ENCODE measurements at places on chromosomes 1 and 21.

DNA sequence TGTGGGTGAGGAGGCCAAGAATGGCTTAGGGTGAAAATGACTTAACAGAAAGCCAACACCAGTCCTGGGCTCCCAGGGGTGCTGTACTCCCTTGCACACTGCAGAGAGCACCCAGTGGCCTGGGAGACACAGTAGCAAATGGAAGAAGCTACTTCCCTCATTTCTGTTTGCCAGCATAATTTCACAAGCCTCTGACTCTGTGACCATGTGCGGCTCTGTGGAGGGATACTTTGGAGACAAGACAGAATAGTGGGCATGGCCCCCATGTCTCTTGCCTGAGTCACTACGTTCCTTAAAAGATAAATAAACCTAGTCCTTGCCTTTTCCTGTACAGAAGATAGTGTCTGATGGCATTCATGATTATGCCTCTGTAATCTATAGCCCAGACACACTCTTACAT lies 38.1 kb downstream of the TRIM62 start:
- no peak for DNase-seq

GRCh38 chr1:114286179-114286578 lies 132.5 kb upstream of the SYT6 start:
- DNase-seq = no peak

DNA sequence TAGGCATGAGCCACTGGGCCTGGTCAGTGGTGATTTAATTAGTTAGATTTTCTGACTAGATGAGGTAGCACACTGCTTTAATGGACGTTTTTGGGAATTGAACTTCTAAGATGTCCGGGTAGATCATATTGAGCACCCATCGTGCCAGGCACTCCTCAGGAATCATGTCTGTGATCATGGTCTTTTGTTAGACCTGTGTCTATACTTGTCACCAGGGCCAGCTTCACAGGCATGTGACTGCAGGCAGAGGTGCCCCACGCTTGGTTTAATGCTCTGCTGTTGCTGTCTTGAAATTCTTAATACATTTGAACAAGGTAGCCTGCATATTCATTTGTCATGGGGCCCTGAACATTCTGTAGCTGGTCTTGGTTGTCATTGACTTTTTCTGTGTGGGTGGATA lies 19.6 kb downstream of the UBE4B start:
- DNase-seq = no peak

DNA sequence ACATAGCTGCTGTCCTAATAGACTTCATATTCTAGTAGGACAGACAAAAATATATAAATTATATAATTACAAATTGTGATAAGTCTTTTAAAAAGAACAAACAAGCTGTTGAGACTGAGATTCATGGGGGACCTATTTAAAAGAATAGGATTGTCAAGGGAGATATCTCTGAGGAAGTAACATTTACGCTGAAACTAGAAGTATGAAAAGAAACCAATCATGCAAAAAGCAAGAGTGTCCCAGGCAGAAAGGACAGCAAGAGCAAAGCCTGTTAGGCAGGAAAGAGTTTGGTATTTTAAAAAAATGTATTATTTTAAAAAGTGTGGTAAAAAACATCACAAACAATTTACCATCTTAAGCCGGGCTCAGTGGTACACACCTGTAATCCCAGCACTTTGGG lies 9.1 kb upstream of the METTL13 start:
- DNase-seq = no peak

GRCh38 chr1:101136739-101137138 lies 100.1 kb upstream of the S1PR1 start:
- no peak for DNase-seq

GRCh38 chr21:33977017-33977720 lies 61.6 kb upstream of the ATP5PO start:
- no peak for DNase-seq

DNA sequence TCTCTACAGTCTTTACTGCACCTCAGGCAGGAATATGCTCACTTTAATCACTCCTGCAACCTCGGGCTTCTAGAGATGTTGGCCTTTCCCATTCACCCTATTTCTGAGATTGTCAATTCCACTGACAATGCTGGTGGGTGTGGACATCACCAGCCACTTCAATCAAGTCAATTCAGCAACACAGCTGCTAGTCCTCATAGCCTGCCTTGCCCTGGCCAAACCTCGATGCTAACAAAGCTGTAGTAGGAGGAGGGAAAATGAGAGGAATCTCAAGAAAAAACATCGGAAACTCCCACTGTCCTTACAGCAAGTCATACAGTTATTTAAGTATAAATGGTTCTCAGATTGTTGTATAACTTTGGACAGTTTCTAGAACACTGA lies 155.0 kb downstream of the KCNH1 start:
- no peak for DNase-seq

DNA sequence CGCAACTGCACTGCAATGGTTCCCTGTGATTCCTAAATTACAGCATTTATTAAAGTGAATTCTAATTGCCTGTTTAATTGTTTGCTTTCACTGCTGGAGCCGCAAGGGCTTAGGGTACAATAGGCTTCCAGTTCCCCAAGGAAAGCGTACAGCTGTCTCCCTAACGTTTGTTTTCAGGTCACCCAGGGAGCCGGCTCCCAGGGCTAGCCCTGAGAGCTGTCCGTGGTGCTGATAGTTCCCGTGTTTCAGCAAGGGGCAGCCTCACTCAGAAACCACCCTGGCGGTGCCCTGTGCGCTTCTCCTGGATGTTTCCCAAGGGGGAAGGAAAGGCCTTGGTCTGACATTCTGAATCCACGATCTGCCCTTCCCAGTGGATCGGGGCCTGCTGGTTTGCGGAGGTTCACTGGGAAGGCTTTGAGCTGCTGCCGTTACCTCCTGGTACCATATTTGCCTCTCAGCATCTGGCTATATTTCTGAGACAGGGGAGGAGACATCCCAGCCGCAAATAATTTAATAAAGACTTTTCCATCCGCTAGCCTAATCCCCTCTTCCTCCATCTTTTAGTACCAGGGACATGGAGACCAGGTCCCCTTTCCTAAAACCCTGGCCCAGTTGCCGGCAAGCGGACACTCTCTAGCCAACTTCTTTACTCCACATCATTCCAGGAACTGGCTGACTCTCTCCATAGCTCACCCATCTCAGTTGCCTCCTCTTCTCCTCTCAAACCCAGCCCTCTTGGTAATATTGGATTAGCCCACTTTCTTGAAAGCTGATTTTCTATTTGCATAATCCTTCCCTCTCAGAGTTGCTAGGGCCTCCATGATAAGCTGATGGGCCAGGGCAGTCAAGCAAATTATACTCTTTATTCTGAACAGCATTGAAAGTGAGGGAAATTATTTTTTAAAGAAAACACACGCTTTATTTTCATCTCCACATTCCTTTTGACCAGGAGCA lies 149.0 kb downstream of the IGSF21 start:
- peak; percentile 55 for DNase-seq

GRCh38 chr1:29444782-29445729 lies 208.7 kb downstream of the PTPRU start:
- peak; percentile 5 for DNase-seq

DNA sequence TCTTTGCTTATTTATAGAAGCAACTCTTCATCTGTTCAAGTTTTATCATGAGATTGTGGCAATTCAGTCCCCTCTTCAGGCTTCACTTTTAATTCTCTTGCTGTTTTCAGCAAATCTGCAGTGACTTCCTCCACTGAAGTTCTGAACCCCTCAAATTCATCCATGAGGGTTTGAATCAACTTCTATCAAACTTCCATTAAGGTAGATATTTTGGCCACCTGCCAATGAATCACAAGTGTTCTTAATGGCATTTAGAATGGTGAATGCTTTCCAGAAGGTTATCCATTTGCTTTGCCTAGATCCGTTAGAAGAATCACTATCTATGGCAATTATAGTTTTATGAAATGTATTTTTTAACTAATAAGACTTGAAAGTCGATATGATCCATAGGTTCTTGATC lies 946.7 kb upstream of the B3GALT2 start:
- no peak for DNase-seq

- DNase-seq = no peak
Measured at GRCh38 chr1:18339161-18339560, 141.6 kb upstream of the KLHDC7A start.

- DNase-seq = no peak
Measured at GRCh38 chr21:41926807-41927171, 27.0 kb downstream of the C2CD2 start.

GRCh38 chr1:226531360-226532093 lies 17.0 kb upstream of the STUM start:
- DNase-seq = no peak

DNA sequence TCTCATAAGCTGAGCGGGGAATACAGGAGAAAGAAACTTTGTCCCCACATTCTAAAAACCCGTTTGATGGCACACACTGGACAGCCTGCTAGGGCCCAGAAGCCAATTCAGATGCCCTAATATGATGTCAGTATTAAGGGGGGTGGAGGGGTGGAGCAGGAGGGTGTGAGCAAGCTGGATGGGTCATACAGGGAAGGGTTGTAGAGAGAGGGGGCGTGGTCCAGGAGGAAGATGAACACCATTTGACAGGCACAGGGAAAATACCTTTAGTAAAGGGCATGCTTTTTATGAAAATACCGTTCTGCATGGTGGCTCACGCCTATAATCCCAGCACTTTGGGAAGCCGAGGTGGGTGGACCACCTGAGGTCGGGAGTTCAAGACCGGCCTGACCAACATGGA lies 6.0 kb downstream of the TARS2 start:
- DNase-seq = no peak

DNA sequence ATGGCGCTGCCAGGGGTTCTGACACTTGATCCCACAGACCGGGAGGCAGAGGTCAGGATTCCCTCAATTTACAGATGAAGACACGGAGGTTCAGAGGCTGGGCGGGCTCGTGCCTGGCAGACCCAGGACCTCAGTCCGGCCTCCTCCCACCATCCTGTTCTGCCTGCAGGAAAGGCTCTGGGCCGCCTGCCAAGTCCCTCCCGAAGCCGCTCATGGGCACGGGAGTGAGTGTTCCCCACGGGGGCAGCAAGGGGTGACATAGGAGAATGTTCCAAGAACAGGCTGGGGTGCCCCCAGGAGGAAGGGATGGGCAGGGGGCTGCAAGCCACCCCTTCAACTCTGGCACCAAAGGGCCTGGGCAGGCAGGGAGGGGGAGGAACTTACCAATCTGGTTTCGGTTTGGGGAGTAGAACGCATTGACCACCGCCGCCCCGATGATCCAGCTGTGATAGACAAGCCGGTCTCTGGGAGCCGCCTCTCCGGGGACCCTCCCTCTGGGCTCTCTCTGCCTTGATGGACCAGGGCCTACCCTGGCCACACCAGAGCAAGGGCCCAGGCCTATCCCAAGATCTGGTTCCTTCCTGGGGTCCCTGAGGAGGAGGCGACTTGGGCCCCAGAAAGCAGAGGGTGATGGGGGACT lies 7.5 kb downstream of the PRXL2B start:
- DNase-seq = no peak

GRCh38 chr21:22154579-22155274 lies 1156.5 kb downstream of the NCAM2 start:
- DNase-seq = no peak

GRCh38 chr1:160657250-160657781 lies 10.5 kb upstream of the SLAMF1 start:
- no peak for DNase-seq

DNA sequence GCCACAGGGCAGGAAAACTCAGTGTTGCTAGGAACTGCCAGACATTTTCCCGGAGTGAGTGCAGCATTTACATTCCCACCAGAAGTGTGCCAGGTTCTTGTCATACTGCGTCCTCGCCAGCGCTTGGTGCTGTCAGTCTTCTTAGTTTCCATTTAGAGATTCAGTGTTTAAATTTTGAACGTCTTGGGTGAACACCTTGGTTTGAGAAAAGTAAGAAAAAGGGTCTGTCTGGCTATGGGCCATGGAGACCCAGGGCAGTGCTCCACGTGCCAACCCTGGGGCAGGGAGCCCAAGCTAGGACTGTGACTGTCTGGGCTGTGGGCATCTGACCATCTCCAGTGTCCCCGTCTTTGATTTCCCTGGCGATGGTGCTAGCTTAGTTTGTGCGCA lies 16.0 kb downstream of the IBA57 start:
- no peak for DNase-seq

DNA sequence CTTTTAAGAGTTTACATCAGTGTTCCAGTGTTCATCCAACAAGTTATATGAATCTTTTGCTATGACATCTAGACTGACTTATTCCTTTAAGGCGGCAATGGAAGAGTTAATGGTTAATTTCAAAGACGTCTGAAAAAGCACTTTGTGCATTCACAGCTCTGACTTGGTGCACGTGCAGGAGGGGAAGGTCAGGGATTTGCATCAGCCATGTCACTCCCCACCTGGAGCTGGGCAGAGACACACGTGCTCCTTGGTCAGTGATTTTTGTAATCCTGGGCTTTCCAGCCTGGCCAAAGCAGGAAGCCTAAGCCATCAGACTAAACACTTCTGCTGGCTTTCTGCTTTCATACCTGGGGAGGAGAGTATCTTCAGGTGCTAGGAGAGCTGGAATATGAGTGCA lies 96.3 kb downstream of the ST3GAL3 start:
- DNase-seq = no peak

- peak; percentile 63 for DNase-seq
Measured at GRCh38 chr1:81803431-81804110, 2.8 kb downstream of the ADGRL2 start.

GRCh38 chr1:212503714-212504113 lies 71.0 kb downstream of the NENF start:
- no peak for DNase-seq

- no peak for DNase-seq
Measured at GRCh38 chr1:51717842-51718241, 101.0 kb downstream of the OSBPL9 start.

DNA sequence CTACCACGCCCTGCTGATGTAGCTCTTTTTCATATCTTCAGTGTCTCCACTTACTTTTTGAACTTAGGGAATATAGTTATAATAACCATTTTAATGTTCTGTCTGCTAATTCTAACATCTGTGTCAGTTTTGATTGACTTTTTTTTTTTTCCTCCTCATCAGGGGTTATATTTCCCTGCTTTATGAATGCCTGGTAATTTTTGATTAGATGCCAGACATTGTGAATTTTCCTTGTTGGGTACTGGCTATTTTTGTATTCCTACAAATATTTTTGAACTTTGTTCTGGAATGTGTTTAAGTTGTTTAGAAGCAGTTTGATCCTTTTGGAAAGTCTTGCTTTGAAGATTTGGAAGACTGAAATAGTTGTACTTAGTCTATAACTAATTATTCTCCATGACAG lies 82.1 kb downstream of the ROR1 start:
- no peak for DNase-seq

- DNase-seq = peak; percentile 79
Measured at GRCh38 chr21:42234464-42235241, 15.7 kb downstream of the ABCG1 start.

Measured in femur (tissue), 1 donor.